Activated naive CD4-positive, alpha-beta T cell treated with anti-CD3 and anti-CD28 coated beads for 36 hours (primary cell): ENCODE measurements at places on chromosomes 7 and 10. TPM values are rescaled to one million over a fixed set of nuclear protein-coding genes. Genes with fewer than 3 reads are reported as not detected.

Gene C10orf90
- total RNA-seq: not detected

Gene PNLIP
- total RNA-seq: not detected

Gene SLC39A12
- total RNA-seq: not detected

Gene GIMAP4
- 193 TPM for total RNA-seq

Gene TWNK
- 10.4 TPM for total RNA-seq

Gene MYL10
- not detected for total RNA-seq

Gene BMPR1A
- 2.9 TPM for total RNA-seq

Gene SHTN1
- 0.29 TPM for total RNA-seq

Gene C10orf95
- total RNA-seq: 0.14 TPM

DNA sequence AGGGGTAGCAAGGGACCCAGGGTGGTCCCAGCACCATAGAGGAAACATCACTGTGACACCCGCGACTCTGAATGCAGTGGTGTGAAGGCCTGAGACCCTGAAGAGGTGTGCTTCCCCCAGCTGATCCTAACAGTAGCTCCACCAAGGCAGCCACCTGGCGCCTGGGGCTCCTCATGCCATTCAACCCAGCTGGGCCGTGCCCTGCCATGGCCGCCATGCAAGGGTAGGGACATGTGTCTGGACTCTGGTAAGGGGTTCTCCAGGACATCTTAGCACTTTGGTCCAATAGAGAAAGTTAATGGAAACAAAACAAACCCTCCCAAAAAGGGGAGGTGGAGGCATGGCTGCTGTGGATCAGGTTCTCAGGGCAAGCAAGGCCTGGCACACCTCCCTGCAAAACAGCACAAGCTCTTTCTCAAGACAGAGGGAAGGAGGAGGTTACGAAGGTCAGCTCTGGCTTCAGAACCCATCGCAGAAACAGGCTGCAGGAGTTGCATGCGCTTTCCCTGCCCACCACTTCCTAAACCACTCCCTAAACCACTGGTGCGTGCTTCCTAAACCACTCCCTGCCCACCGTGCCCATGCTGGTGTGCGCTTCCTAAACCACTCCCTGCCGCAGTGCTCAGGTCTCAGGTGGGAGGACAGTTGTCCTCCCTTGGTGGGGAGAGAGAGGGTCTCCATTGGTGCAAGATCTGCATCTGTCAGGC is 108.7 kb downstream of the LARP4B start:
- H3K27me3 ChIP-seq: no peaks in the 10 kb centered on the region
- H3K36me3 ChIP-seq: peaks cover 49% of the 10 kb centered on the region
- no peak overlapping the region for H3K4me3 ChIP-seq
- H3K27ac ChIP-seq: no peak overlapping the region

DNA sequence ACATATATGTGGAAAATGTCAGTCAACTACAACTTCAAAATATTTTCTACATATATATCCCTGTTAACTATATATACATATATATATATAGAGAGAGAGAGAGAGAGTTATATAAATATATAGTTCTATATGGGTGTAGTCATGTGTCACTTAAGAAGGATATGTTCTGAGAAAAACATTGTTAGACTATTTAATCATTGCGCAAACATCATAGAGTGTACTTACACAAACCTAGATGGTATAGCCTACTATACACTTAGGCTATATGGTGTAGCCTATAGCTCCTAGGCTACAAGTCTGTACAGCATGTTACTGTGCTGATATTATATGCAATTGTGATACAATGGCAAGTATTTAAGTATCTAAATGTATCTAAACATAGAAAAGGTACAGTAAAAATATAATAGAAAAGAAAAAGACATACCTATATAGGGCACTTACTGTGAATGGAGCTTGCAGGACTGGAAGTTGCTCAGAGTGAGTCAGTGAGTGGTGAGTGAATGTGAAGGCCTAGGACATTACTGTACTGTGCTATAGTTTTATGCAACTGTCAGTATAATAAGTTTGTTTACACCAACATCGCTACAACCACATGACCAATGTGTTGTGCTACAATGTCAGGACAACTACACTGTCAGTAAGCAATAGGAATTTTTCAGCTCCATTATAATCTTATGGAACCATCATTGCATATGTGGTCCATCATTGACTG is 18.0 kb upstream of the FGL2 start:
- H3K4me3 ChIP-seq: no peak overlapping the region
- H3K4me1 ChIP-seq: peaks cover 13% of the 10 kb centered on the region
- no peak overlapping the region for H3K27ac ChIP-seq
- no peaks in the 10 kb centered on the region for H3K27me3 ChIP-seq

- H3K4me1 ChIP-seq: peaks cover 1% of the 10 kb centered on the region
- no peak for DNase-seq
- H3K27me3 ChIP-seq: no peaks in the 10 kb centered on the region
- H3K27ac ChIP-seq: no peak overlapping the region
- no peaks in the 10 kb centered on the region for H3K36me3 ChIP-seq
- H3K4me3 ChIP-seq: no peak overlapping the region
Measured at GRCh38 chr7:47405921-47406800, 175.8 kb downstream of the TNS3 start.

DNA sequence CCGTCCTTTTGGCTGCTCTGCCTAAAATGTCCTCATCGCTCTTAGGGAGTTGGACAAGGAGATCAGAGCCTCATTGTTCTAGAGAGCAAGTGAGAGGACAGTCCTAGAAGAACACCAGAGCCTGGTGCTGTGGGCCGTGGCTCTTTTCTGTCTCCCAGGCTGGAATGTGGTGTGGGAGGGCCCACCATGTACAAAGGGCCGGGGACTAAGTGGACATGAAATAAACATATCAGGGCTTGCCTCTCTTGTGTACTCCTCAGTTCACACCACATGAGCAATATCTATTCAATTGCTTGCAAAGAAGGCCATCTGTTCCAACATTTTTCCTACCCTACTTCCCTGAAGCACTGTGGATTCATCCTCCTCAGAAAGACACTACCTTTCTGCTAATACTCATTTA is 510.4 kb downstream of the SUGCT start:
- H3K36me3 ChIP-seq: no peaks in the 10 kb centered on the region
- H3K27ac ChIP-seq: no peak overlapping the region
- no peak overlapping the region for H3K4me3 ChIP-seq
- H3K4me1 ChIP-seq: peaks cover 6% of the 10 kb centered on the region
- H3K27me3 ChIP-seq: peaks cover 2% of the 10 kb centered on the region

DNA sequence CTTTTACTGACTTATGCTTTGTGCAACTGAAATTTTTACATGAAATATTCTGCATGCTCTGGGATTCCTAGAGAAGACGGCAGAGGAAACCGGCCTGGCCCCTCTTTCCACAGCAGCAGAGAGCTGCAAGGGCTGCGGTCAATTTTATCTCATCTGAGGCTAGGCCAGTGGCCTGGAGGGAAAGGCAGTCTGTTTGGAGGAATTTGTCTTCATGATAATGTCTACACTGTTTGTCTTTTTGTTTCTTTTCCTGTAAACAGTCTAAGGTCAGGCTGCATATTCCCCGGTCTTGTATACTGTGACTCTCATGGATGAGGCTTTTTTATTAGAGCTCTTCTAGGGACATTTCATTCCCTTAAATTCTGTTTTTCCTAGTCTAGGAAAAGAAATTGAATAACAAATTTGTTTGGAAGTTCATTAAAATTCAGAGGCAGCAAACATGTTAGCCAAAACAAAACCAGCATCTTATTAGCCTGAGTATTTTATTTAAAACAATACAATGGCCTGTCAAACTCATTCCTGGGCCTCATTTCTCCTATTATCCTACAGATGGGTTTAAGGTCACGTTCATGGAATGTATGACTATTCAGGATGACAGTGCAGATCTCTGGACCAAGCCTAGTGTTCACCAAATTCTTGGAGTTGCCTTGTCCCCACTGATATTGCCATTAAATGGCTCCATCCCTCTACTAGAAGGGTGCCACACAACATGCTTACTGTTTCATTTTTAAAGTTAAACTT is 26.4 kb downstream of the LAMB4 start:
- H3K27ac ChIP-seq: no peak overlapping the region
- no peaks in the 10 kb centered on the region for H3K4me1 ChIP-seq
- no peak for DNase-seq
- no peaks in the 10 kb centered on the region for H3K27me3 ChIP-seq
- no peak overlapping the region for H3K4me3 ChIP-seq
- H3K36me3 ChIP-seq: no peaks in the 10 kb centered on the region

GRCh38 chr7:124029396-124030188 is 3.3 kb downstream of the TMEM229A start:
- peaks cover 10% of the 10 kb centered on the region for H3K4me1 ChIP-seq
- no peak overlapping the region for H3K27ac ChIP-seq
- H3K36me3 ChIP-seq: no peaks in the 10 kb centered on the region
- H3K4me3 ChIP-seq: no peak overlapping the region
- H3K27me3 ChIP-seq: peaks cover 28% of the 10 kb centered on the region

DNA sequence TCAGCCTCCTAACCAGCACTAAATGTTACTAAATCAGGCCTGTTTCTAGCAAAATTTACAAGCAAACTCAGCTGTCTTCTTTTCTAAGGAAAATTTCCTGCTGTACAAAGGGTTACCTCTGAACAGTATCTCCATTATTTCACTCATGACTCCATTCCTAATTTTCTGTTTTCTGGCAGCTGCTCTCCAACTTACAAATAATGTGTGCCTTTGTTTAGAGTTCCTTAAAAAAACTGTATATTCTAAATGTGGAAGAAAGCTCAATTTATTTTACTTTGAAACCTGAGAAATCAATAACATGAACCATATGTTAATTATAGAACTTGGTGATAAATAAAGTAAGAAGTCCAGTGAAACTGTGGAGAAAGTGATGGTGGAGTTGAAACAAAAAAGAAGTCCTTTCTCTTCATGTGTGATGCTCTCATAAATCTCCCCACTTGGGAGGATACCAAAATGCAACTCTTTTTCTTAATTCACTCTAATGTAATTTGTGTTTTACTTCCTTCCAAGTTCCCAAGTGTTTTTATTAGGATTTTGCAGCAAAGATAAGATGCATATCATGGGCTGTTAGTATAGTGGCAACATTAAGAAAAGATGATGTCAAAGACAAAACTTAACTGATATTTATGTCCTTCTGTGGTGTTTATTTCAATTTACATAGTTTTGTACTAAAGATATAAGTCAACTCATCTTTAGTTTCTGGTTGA is 74.8 kb downstream of the CDK6 start:
- H3K4me3 ChIP-seq: no peak overlapping the region
- no peaks in the 10 kb centered on the region for H3K27me3 ChIP-seq
- peak overlapping the region; percentile 37 for H3K27ac ChIP-seq
- peaks cover 51% of the 10 kb centered on the region for H3K36me3 ChIP-seq
- DNase-seq: no peak

DNA sequence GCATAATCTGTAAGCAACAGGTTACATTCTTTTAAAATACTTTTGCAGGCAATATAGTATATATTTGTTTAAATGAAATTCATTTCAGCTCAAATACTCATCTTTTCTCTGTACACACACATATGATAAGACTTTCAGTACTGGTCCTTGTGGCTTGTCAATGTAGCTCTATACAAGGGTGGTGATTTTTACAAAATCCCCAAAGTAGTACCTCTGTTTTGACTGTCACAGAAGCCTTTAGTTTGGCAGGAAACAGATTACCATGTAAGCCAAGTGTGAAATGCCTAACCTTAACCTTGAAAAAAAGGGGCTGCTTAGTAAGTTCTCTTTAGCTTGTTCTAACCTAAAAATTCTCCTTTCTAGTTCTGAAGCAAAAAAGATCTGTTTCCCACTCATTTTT is 87.9 kb downstream of the KCND2 start:
- H3K27ac ChIP-seq: no peak overlapping the region
- no peaks in the 10 kb centered on the region for H3K4me1 ChIP-seq
- DNase-seq: no peak
- no peaks in the 10 kb centered on the region for H3K27me3 ChIP-seq
- no peaks in the 10 kb centered on the region for H3K36me3 ChIP-seq
- no peak overlapping the region for H3K4me3 ChIP-seq

- H3K36me3 ChIP-seq: no peaks in the 10 kb centered on the region
- no peak overlapping the region for H3K4me3 ChIP-seq
- no peaks in the 10 kb centered on the region for H3K27me3 ChIP-seq
- no peak overlapping the region for H3K27ac ChIP-seq
Measured at GRCh38 chr10:88336334-88336733, 246.8 kb downstream of the RNLS start.

DNA sequence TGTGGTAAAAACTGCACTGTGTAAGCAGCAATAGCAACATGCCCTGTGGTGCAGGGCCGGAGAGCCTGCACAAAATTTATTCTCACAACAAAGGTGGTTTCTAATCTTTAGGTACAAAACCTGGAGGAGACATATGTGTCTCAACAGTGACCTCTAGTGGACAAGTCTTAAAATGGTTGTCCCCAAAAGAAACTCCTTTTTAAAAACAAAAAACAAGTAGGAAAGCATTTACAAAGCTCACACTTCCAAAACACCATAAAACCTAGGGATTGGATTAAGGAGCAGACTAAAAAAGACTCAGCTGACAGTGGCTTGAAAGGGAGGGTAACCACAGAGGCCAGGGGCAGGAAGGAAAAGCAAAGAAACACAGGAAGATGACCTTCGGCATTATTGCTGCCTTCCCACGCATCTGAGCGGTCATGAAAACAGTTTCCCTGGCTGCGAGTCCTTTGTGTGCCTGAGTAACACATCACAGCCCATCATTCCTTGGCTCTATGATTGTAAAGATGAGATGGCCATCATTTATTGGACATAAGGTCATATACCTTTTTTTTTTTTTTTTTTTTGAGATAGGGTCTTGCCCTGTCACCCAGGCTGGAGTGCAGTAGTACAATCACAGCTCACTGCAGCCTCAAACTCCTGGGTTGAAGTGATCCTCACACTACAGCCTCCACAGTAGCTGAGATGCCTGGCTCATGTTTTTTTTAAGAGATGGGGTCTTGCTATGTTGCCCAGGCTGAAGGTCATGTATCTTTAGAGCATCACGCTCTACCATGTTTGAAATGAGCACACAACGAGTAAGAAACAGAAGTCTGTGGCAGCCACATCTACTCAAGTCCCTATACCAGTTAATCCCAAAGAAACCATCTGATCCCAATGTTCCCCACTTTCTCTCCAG is 39.5 kb downstream of the RSU1 start:
- no peak overlapping the region for H3K4me3 ChIP-seq
- no peaks in the 10 kb centered on the region for H3K27me3 ChIP-seq
- H3K36me3 ChIP-seq: peaks cover 6% of the 10 kb centered on the region
